Activated CD4-positive, alpha-beta T cell treated with anti-CD3 and anti-CD28 coated beads, Interleukin-2, amount 10 ng/mL, durations not matched to agents 7 days and 5 days (primary cell): ENCODE measurements at places on chromosomes 1 and 21. TPM values are rescaled to one million over a fixed set of nuclear protein-coding genes. Genes with fewer than 3 reads are reported as not detected.

DNA sequence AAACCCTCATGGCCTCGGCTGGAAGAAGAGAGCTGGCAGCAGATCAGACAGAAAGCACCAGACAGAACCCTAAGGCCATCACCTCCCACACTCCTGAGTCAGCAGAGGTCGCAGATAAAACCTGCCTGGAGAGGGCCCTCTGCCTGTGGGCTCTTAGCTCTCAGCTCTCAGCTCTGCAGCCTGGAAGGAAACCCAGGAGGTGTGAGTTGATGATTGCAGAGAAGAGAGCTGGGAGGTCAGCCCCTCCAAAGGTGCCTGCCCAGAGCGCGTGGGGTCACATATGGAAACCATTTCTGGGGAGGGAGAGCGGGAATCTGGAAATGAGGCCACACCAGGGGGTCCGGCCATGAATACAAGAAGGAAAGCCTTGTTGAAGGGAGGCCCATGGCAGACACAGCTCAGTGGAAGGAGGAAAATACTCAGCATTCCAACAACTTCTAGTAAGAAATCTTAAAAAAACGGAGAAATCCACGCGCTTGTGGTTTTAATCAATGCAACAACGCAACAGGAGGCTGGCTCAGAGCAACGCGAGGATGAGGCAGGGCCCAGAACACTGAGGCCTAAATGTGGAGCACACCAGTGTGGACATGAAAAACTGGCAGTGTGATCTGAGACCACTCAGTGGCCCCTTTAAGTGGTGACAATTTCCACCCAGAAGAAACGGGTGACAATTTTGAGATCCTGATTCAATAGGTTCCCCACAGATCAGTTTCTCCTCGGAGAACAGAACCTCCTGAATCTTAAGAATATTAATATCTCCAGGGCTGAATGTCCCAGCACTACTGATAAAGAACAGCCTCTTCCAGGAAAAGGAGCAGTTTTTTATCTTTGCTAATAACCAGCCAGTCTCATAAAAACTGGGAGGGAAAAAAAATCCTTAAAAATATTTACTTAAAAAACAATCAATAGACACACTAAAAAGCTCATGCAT, 45.7 kb downstream of the PSMG1 start:
- no peak overlapping the region for H3K27ac ChIP-seq
- no peak overlapping the region for H3K4me3 ChIP-seq
- no peaks in the 10 kb centered on the region for H3K4me1 ChIP-seq
- H3K36me3 ChIP-seq = no peaks in the 10 kb centered on the region
- no peak for DNase-seq

- no peaks in the 10 kb centered on the region for H3K27me3 ChIP-seq
- no peak for DNase-seq
- no peak overlapping the region for H3K4me3 ChIP-seq
- H3K27ac ChIP-seq = no peak overlapping the region
- H3K36me3 ChIP-seq = peaks cover 7% of the 10 kb centered on the region
Measured at GRCh38 chr1:234276151-234276788, 97.0 kb upstream of the COA6 start.

DNA sequence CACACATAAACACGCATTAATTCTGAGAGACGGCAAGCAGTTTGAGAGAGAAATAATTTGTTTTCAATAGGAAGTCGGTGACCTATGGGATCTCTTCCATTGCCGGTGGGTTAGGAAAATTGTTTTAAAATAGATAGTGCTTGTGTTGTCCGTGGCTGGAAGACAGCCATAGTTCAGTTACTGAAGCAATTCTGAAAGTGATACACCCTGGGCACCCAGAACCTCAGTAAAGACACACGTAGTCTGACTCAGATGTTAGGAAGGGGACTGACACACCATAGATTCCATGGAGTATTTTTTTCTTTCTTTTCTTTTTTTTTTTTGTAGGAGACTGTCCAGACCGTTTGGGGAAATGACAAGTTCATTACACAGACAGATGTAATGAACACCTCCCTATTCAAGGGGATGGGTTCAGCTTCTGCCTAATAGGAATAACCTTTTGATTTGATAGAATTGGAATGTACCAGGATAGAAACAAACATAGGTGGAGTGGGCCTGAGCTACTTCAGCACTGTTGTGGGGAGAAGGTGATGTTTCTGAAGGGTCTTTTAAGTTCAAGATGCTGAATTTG, 1.6 kb downstream of the C1orf21 start:
- no peak overlapping the region for H3K27ac ChIP-seq
- peaks cover 2% of the 10 kb centered on the region for H3K36me3 ChIP-seq
- peaks cover 74% of the 10 kb centered on the region for H3K27me3 ChIP-seq
- peak overlapping the region; percentile 71 for H3K4me3 ChIP-seq
- peaks cover 17% of the 10 kb centered on the region for H3K4me1 ChIP-seq

DNA sequence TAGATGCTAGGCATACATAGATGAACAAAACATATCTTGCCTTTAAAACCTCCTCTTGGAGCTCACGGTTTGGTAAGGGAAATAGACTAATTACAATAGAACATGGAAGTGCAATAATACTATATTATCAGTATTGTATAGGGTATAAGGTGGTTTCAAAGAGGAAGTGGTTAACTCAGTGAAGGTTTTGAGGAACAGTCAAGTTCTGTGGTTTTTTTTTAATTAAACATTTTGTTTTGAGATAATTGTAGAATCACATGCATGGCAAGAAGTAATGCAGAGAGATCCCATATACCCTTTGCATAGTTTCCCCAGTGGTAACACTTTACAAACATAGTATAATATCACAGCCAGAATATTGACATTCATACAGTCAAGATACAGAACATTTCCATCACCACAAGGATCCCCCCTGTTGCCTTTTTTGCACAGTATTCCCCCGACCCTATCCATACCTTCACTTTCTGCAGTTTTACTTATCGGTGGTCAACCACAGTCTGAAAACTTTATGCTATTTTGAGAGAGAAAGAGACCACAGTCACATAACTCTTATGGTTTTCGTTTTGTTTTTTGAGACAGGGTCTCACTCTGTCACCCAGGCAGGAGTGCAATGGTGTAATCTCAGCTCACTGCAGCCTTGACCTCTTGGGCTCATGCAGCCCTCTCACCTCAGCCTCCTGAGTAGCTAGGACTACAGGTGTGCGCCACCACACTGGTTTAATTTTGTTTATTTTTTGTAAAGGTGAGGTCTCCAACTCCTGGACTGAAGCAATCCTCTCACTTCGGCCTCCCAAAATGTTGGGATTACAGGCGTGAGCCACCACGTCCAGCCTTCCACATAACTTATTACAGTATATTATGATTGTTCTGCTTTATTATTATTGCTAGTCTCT, 60.5 kb upstream of the KIAA1614 start:
- H3K27me3 ChIP-seq = no peaks in the 10 kb centered on the region
- no peak overlapping the region for H3K4me3 ChIP-seq
- peaks cover 32% of the 10 kb centered on the region for H3K4me1 ChIP-seq
- peak overlapping the region; percentile 56 for H3K27ac ChIP-seq
- no peak for DNase-seq

Gene AVPR1B
- not detected for total RNA-seq

- H3K27ac ChIP-seq = no peak overlapping the region
- H3K4me1 ChIP-seq = no peaks in the 10 kb centered on the region
- no peak overlapping the region for H3K4me3 ChIP-seq
- no peak for DNase-seq
- peaks cover 2% of the 10 kb centered on the region for H3K27me3 ChIP-seq
Measured at GRCh38 chr21:31480228-31480627, 136.2 kb upstream of the TIAM1 start.

DNA sequence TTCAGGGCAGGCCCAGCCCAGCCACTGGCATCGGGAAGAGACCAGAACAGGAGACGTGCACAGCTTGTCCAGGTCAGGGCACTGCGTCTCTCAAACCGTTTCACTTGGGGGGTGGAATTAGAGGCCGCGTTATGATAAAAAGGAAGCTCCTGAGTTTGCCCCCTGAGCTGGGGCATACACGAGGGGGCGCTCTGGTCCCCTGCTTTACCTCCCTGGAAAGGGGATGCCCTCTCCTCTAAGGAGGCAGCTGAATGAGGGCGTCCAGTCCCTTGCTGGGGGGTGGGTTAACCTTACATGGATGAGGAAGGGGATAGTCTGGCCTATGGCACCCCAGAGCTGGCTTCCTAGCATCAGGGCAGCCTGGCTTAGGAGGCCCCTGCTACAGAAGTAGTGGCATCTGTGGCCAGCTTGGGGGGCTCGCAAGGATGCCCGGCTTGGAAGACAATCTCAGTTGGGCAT, 2.3 kb downstream of the MYOG start:
- no peak overlapping the region for H3K27ac ChIP-seq
- H3K4me3 ChIP-seq = no peak overlapping the region
- DNase-seq = no peak
- H3K36me3 ChIP-seq = no peaks in the 10 kb centered on the region

DNA sequence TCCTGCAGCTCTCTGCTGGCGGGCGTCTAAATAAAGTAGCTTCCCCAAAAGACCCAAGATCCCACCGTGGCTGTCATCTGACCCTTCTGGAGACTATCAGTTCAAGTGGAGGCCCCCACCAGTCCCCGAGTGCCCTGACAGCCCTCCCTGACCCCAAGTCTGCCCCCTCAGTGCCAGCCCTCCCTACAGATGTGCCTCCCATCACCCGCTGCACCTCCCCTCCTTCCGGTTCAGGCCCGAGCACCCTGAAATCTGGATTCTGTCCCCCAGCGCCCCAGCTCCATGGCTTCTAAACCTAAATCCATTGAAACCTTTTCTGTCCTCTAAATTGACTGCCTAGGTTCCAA, 595 bp downstream of the IL10RB start:
- H3K27ac ChIP-seq = peak overlapping the region; percentile 91
- peaks cover 70% of the 10 kb centered on the region for H3K36me3 ChIP-seq
- DNase-seq = peak; percentile 41
